ENCODE measurements at places on chromosomes 7 and 10.

DNA sequence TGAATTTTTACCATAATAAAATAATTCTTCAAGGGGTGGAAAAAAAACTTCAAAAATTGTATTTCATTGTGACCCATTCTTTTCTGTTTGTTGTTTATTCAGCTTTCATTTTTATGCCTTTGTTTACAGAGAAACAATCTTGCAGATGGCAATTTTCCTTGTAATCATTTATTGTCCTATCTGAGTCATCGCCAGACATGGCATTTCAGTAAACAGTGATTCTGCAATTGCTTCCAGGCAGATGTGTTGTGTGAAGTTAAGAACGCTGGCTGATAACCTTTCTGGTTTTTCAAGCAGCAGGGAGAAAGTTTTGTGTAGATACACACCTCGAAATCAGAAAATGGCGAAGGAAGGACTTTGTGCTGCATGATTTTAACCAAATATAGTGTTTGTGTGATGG is 80.7 kb upstream of the RPA3 start:
- H3K36me3 ChIP-seq: peaks cover 10% of the 10 kb centered on the region
- DNase-seq: no peak
- H3K27me3 ChIP-seq: no peaks in the 10 kb centered on the region
- H3K27ac ChIP-seq: no peak overlapping the region

GRCh38 chr10:77289027-77289501 is 348.5 kb downstream of the KCNMA1 start:
- no peaks in the 10 kb centered on the region for H3K27me3 ChIP-seq
- H3K27ac ChIP-seq: peak overlapping the region; percentile 90
- H3K4me1 ChIP-seq: peaks cover 83% of the 10 kb centered on the region
- H3K36me3 ChIP-seq: no peaks in the 10 kb centered on the region
- no peak overlapping the region for H3K4me3 ChIP-seq
- no peak for DNase-seq

DNA sequence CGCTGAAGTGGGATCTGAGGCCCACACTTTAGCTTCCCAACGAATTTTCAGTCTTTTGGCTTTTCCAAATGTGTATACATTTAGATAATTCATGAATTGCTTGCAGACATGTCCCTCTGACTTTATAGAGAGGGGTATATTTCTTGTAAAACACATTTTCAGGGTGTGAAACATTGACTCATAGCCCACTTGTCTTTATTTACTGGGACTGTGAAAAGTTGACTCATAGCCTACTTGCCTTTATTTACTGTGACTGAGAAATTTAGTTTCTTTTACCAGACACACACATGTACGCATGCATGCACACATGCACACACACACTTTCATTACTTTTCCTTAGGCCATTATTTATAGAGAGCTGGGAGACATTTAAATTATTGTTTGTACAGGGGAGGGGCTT is 79.1 kb downstream of the VTI1A start:
- H3K4me3 ChIP-seq: no peak overlapping the region
- DNase-seq: no peak
- H3K36me3 ChIP-seq: peaks cover 2% of the 10 kb centered on the region
- no peaks in the 10 kb centered on the region for H3K27me3 ChIP-seq
- H3K27ac ChIP-seq: no peak overlapping the region

GRCh38 chr10:120749856-120750566 is 101.2 kb upstream of the WDR11 start:
- H3K4me3 ChIP-seq: no peak overlapping the region
- peaks cover 78% of the 10 kb centered on the region for H3K27me3 ChIP-seq
- H3K27ac ChIP-seq: no peak overlapping the region
- no peak for DNase-seq

DNA sequence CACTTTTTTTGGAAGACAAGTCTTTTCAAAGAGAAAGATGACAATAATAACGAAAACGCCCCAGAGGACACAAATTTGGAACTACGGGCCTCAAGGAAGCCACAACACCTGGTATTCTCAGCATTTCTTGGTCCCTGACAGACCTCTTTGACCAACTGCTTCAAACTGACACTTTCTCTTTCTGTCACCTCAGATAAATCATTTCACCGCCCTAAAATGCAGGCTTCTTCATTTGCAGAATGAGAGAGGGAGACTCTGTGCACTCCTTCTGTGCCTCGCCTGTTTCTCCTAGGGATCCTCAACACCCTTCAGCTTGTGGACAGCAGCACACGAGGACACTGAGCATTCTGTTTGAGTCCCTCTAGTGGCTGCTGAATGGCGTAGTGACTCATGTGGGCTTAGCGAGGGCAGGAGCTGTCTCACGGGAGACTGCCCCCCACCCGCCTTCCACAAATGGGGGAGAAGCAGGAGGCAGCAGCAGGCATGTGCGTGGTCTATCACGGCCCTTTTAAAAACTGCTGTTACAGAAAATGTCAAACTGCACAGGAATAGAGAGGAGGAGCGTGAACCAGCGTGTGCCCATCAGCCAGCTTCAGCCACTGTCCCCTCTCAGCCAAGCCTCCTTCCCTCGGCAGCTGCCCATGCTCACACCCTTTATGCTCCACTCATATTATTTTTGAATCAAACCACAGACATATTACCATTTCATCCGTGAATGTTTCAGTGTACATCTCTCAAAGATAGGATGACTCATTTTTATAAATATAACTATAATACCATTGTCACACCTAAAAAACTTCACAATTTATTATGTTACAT is 41.4 kb downstream of the GSDME start:
- DNase-seq: no peak
- H3K36me3 ChIP-seq: no peaks in the 10 kb centered on the region
- no peak overlapping the region for H3K4me3 ChIP-seq
- H3K4me1 ChIP-seq: no peaks in the 10 kb centered on the region

DNA sequence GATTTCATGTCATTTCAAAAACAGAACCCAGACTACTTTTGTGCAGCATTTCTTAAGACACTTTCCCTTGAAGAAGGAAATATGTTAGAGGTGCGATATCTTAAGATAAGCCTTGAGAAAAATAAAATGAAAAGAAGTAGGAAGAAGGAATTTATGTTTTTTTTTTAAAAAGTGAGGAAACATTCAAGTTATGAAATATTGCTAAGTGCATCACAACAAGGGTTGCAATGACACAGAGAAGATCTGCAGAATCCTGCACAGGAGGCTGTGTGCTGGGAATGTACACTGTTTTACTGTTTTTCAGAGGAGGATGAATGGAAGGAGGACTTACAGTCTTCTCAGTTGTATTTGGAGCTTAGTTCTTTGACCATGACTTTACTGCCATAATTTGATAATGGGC is 79.8 kb upstream of the NME8 start:
- H3K36me3 ChIP-seq: no peaks in the 10 kb centered on the region
- no peak overlapping the region for H3K27ac ChIP-seq
- H3K4me3 ChIP-seq: no peak overlapping the region
- no peak for DNase-seq
- peaks cover 9% of the 10 kb centered on the region for H3K4me1 ChIP-seq
- peaks cover 7% of the 10 kb centered on the region for H3K27me3 ChIP-seq

DNA sequence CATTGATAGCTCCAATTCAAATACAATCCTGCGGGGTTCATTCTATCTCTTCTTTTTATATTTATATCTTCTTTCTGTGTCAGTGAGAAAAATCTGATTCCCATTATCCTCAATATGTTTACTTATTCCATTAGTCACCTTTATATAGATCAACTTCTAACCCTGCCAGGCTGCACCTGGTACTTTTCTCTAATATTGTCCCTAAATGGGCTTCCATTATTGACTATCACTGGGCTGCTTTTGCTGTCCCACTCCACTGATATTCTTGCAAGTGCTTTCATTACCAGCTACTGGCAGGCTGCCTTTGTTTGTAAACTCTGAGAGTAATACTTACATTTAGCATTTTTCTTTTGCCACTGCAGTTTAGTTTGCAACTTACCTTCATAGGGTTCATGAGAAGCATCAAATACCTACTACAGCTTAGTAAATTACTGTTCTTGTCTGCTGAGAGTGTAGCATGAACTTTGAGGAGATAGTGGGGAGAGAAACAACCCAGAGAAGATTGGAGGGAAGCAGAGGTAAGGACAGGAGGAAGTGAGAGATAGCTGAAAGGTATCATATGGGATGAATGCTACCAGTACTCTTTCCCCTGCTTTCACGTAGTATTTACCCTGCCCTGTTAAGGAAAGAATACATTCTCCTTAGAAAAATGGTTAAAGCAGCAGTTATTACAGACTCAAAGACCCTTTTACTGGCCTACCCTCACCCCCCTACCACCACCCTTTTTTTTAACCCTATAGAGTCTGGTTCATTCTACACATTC is 119.1 kb downstream of the PHTF2 start:
- H3K4me1 ChIP-seq: no peaks in the 10 kb centered on the region
- no peak for DNase-seq
- H3K36me3 ChIP-seq: peaks cover 3% of the 10 kb centered on the region
- no peak overlapping the region for H3K4me3 ChIP-seq

All from mesothelial cell of epicardium (in vitro differentiated cells).